ENCODE measurements at places on chromosomes 16 and 17.

DNA sequence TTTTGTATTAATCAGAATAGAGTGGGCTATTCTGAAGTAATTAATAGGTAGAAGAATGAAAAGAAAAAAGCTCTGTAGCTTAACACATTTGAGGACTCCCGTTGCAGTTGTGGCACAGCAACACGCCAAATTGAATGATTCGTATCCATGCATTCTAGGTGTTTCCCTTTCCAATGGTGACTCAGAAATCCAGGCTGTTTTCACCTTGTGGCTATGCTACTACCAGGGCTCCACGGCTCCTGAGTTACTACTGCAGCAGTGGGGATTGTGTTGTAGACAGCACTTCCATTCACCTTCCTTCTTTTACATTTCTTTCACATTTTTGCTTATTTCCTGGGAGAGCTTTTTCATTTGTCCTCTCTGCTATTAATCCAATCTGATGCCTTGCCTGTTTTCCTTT lies 1616.4 kb downstream of the CDH8 start:
- H3K36me3 ChIP-seq = no peaks in the 10 kb centered on the region
- no peaks in the 10 kb centered on the region for H3K4me1 ChIP-seq
- H3K27ac ChIP-seq = no peak overlapping the region

DNA sequence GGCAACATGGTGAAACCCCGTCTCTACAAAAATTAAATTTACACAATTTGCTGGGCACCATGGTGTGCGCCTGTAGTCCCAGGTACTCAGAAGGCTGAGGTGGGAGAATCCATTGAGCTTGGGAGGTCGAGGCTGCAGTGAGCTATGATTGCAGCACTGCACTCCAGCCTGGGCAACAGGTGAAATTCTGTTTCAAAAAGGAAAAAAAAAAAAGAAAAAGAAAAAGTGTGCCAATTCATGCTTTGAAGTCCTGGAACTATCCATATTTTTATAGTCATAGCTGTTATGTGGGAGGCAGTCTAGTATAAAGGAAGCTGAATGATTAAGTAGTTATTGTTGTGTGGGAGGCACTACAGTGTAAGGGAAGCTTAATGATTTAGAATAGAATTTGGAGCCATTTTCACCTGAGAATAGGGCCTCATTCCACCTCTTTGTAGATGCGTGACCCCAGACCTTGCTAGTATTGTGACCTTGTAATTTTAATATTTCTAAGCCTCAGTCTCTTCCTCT lies 31.6 kb downstream of the IQCK start:
- no peak overlapping the region for H3K4me3 ChIP-seq
- peaks cover 24% of the 10 kb centered on the region for H3K4me1 ChIP-seq

GRCh38 chr16:77986011-77986740 lies 36.2 kb upstream of the CLEC3A start:
- no peak for DNase-seq
- H3K4me3 ChIP-seq = no peak overlapping the region
- no peaks in the 10 kb centered on the region for H3K36me3 ChIP-seq
- H3K27ac ChIP-seq = no peak overlapping the region

DNA sequence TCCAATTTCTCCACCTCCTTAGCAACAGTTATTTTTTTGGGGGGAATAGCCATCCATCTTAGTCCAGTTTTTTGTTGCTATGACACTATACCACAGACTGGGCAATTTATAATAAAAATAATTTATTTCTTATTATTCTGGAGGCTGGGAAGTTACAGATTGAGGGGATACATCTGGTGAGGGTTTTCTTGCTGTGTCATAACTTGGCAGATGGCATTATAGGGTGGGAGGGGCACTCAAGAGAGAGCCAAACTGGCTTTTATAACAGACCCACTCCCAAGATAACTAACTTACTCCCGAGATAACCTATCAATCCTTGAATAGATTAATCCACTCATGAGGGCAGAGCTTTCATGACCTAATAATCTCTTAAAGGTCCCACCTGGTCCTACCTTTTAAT lies 84.2 kb downstream of the ABCA8 start:
- no peak overlapping the region for H3K4me3 ChIP-seq
- H3K36me3 ChIP-seq = no peaks in the 10 kb centered on the region
- no peaks in the 10 kb centered on the region for H3K27me3 ChIP-seq
- no peak overlapping the region for H3K27ac ChIP-seq
- H3K4me1 ChIP-seq = no peaks in the 10 kb centered on the region

DNA sequence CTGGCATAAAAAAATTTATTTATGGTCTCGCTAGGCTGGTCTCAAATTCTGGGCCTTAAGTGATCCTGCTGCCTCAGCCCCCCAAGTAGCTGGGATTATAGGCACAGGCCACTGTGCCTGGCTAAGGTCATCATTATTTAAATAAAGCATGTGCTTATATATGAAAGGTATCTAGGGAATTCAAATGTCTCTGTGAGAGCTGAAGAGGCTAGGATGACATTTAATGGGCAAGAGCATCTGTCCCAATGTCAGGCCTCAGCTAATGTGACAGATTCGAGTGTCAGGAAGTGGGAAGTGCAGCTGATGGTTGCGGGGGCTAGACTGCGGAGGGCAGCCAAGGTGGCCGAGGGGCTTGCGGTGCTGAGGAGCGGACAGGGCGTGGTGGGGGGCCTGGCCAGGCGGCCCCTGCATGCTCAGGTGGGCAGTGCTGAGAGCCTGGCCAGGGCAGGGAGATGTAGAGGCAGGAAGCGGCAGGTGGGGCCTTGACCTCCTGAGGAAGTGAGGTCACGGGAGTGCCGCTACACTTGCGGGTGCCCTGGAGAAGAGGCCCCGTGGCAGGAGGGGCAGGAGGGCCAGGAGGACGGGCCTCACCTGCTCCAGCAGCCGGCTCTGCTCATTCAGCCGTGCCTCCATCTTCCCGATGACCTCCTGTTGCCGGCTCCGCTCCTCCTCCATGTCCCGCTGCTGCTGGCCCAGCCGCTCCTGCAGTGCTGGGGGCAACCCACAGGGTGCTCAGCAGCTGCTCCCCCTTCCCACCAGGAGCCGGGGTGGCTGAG lies 12.6 kb upstream of the MRPL38 start:
- no peak overlapping the region for H3K4me3 ChIP-seq
- H3K27me3 ChIP-seq = peaks cover 1% of the 10 kb centered on the region
- H3K4me1 ChIP-seq = no peaks in the 10 kb centered on the region
- 0 out of 2 replicates have a peak, but pooled peaks cover 4% of the 10 kb centered on the region for H3K36me3 ChIP-seq

DNA sequence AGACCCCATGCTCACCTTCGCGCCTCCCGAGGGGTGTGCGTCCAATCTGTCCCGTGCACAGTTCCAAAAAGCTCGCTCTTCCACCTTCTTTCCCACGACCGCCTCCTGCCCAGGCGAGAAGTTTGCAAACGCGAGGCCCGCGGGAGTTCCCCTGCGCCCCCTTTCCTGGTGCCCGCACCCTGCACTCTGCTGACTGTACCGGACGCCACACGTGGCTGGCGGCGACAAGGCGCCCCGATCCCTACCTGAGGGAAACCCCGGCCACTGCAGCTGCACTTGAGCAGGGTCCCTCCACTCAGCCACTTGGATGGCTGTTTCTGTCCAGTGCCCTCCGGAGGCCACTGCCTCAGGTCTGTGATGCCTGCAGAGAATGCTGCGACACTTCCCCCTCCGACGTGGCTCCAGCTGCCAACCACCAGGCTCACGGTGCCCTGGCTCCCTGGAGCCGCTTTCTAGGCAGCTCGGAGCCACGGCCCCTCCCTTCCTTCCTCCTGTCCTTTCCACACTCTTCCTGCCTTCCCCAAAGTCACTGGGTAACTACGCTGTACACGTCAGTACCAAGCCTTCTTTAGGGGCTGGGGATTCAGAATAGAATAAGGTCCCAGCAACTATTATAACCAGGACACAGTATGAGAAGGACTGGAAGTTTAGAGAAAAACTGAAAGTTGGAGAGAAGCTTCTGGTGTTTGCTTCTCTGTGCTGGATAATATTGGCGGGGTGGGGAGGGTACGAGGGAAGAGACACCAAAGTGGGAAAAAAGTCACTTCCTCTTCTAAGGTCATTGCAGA lies at the start of gene MLKL:
Gene MLKL (minus strand): TSS at position 425 of the 788 bp plus-strand sequence. CDS start 5,105 bp downstream, outside the sequence.
- peak within 1 kb of the TSS; percentile 87 for H3K27ac ChIP-seq
- H3K4me1 ChIP-seq = peaks cover 46% of the 10 kb centered on the region
- peaks cover 3% of the 10 kb centered on the region for H3K27me3 ChIP-seq
- peak within 1 kb of the TSS; percentile 99 for H3K4me3 ChIP-seq
- H3K36me3 ChIP-seq = peaks cover 19% of the 10 kb centered on the region
- peak; percentile 63 for DNase-seq

DNA sequence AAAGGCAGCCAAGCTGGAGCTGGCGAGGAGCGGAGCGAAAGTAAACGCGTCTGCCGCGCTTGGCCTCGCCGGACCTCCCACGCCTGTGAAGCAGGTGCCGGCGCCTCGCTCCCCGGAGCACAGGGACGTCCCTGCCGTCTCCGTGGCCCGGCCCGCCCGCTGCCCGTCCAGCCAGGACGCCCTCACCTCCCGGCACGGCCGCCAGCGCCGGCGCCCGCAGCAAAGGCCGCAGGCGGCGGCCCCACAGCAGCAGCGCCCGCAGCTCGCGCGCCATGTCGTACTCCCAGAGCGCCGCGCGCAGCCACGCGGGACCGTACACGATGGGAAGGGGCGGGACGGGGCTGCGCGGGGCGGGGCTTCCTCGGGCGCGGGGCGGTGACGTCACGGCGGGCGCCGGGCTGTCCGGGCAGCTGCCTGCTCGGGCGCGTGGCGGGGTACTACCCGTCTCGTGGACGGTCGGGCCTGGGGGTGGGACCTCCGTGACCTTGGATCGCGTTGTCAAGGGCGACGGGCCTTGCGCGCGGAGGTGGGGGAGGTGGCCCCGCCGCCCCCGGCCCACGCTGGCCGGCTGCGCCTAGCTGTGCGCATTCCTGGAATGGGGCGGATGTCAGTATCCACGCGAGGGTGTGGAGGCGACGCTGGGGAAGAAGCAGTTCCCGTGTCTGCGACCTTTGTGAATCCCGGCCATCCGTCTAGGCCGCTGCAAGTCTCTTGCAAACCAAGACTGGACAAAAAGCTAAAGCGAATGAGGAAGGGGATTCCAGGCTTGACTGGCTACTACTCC lies at the start of gene TRAP1:
Gene TRAP1 (minus strand): TSS at position 290 of the 784 bp plus-strand sequence. CDS start 16 bp downstream, at position 274.
- peak within 1 kb of the TSS; percentile 89 for H3K27ac ChIP-seq
- H3K27me3 ChIP-seq = peaks cover 7% of the 10 kb centered on the region
- peaks cover 21% of the 10 kb centered on the region for H3K4me1 ChIP-seq
- H3K4me3 ChIP-seq = peak within 1 kb of the TSS; percentile 92
- peak; percentile 69 for DNase-seq

DNA sequence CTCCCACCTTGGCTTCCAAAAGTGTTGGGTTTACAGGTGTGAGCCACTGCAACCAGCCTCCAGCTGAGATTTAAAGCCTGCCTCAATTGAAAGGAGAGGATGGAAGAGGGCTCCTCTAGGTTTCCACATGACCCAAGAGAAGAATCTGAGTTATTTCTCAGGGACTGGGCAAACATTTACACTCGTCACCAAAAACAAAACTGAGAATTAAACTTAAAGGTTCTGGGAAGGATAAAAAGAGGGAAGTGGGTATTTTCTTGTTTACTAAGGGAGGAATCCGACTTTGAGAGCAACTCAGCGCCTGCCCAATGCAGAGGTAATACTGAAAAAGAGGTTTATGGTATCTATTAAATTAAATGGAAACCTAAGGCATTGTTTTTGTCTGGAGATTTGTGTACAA lies 13.3 kb downstream of the HOXB1 start:
- no peaks in the 10 kb centered on the region for H3K36me3 ChIP-seq
- no peaks in the 10 kb centered on the region for H3K4me1 ChIP-seq
- peaks cover 62% of the 10 kb centered on the region for H3K27me3 ChIP-seq
- H3K4me3 ChIP-seq = no peak overlapping the region

DNA sequence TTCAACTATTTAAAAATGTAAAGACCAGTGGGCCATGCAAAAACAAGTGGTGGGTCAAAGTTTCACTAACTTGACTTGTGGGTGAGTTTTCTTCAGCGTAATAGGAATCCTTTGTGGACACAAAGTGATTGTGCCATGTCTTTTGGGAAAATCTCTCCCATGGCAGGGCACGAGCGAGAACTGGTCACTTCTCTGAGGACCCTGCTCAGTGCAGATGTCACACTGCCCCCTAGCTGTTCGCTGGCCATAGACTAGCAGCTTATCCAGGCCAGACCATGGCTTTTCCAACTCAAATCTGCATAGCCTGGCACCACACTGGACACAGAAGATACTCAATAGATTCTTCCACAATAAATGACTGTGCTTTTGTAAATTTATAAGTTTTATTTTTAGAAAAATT lies 306.0 kb upstream of the CCL2 start:
- H3K4me3 ChIP-seq = no peak overlapping the region
- peaks cover 2% of the 10 kb centered on the region for H3K27me3 ChIP-seq
- H3K27ac ChIP-seq = no peak overlapping the region
- no peak for DNase-seq
- no peaks in the 10 kb centered on the region for H3K4me1 ChIP-seq
- H3K36me3 ChIP-seq = peaks cover 4% of the 10 kb centered on the region

- DNase-seq = no peak
- no peak overlapping the region for H3K4me3 ChIP-seq
- H3K36me3 ChIP-seq = no peaks in the 10 kb centered on the region
- H3K27ac ChIP-seq = no peak overlapping the region
- peaks cover 19% of the 10 kb centered on the region for H3K4me1 ChIP-seq
These were observed 207.0 kb downstream of the FTO start for GRCh38 chr16:53910990-53911389.

- peak overlapping the region; percentile 51 for H3K27ac ChIP-seq
- H3K4me3 ChIP-seq = no peak overlapping the region
- H3K4me1 ChIP-seq = peaks cover 17% of the 10 kb centered on the region
- no peaks in the 10 kb centered on the region for H3K27me3 ChIP-seq
These were observed 17.0 kb downstream of the DUSP14 start for GRCh38 chr17:37506678-37507077.

DNA sequence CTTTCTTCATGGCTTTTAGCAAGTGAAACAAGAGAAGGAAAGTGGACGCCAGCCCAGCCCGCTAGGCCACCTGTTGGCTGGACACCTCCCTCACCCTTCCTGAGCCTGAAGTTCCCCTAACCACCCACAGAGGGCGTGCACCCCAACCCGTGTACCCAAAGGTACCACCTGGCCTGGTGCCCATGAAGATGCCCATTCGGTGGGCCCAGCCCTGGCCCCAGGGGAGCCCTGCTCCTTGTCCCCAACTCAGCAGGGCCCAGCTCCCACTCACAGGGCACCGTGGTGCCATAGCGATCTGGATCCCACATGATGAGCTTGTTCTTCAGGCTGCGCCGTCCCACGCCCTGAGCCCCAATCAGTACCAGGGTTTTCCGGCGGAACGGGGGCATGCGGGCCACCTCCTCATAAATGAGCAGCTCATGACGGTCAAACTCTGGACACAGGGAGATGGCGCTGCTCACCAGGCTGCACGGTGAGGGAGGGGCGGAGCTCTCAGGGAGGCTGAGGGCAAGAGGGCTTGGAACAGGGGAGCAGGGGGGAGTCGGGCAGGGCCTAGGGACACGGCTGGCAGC lies 26.8 kb downstream of the MPP2 start:
- no peaks in the 10 kb centered on the region for H3K36me3 ChIP-seq
- peaks cover 15% of the 10 kb centered on the region for H3K27me3 ChIP-seq
- H3K4me1 ChIP-seq = peaks cover 8% of the 10 kb centered on the region

GRCh38 chr17:2177235-2177811 lies 122.4 kb downstream of the HIC1 start:
- H3K27me3 ChIP-seq = 0 out of 2 replicates have a peak, but pooled peaks cover 2% of the 10 kb centered on the region
- peak overlapping the region; percentile 46 for H3K4me3 ChIP-seq
- no peak for DNase-seq

All from HFFc6 (cell line).